ENCODE measurements at places on chromosomes 5 and 9.

DNA sequence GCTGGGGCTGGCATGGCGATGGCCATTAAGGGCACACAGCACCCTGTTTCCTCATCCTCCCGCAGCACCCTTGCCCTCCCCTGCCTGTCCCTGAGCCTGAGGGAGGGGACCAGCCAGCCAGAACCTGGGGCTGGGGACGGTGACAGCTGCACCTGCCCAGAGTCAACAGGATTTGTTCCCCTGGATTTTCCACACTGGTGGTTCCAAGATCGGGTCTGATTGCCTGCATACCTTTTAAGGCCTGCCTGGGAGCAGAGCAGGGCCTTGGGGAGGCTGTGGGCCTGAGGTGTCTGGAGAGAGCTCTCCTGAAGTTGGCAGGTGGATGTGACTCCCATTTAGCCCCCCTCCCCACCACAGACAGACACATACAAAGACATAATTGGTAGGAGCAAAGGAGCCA is 61.0 kb upstream of the C5orf58 start:
- no peak for DNase-seq

DNA sequence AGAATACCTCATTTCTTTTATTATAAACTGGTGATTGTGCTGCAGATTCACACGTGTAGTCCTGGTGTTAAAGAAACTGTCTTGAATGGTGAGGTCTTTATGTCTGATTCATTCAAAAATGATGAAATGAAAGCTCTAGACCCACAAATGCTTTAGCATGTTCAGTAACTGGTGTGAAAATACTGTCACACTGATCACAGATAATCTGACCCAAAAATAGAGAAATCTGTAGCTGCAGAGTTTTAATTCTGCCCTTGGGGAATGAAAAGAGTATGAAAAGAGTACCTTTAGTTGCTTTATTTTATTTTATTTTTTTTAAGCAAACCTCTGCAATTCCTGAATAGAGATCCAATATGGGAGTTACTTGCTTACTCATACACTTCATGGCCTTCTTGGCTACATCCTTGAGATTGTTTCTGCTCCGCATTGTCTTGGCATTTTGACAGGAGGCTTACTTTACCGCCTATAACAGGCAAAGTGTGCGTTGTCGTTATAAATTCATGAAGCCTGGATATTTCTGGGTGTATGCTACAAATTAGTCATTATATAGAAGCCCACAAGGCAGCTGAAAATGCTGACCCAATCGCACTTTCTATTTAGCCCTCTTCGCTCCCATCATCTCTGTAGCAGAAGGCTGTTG is 2.7 kb downstream of the RGMB start:
- no peak for DNase-seq

DNA sequence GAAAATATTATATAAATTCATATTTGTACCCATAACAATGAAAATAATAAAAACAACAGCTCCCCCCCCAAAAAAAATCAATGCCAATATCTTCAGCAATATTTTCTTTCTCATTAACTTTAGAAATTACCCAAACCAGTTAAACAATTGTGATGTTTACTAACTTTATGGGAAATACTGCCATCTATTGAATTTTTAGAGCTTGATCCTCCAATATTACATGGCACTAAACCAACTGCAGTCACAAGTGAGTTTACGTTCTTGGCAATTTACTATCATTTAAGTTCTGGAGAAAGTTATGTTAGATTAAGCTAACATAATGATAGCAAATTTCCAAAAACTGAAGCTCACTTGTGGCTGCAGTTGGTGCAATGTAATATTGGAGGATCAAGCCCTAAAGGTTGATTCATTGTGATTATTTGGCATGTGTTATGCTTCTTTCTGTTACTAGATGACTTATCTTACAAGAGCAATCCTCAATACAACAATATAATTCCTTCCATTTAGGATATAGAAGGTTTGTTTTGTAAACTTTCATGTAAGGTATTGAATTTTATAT is 379.5 kb downstream of the CDH18 start:
- no peak for DNase-seq

- DNase-seq = no peak
Measured at GRCh38 chr9:127128341-127129072, 6.1 kb upstream of the ANGPTL2 start.

- DNase-seq = no peak
Measured at GRCh38 chr5:3511934-3512333, 83.7 kb upstream of the IRX1 start.
